ENCODE measurements at places on chromosomes 16 and 17.

- DNase-seq, result peak; percentile 47
These were observed 17.1 kb downstream of the TBX2 start for GRCh38 chr17:61416540-61417363.

- no peak for DNase-seq
These were observed 2.3 kb downstream of the STX1B start for GRCh38 chr16:31008149-31008548.

DNA sequence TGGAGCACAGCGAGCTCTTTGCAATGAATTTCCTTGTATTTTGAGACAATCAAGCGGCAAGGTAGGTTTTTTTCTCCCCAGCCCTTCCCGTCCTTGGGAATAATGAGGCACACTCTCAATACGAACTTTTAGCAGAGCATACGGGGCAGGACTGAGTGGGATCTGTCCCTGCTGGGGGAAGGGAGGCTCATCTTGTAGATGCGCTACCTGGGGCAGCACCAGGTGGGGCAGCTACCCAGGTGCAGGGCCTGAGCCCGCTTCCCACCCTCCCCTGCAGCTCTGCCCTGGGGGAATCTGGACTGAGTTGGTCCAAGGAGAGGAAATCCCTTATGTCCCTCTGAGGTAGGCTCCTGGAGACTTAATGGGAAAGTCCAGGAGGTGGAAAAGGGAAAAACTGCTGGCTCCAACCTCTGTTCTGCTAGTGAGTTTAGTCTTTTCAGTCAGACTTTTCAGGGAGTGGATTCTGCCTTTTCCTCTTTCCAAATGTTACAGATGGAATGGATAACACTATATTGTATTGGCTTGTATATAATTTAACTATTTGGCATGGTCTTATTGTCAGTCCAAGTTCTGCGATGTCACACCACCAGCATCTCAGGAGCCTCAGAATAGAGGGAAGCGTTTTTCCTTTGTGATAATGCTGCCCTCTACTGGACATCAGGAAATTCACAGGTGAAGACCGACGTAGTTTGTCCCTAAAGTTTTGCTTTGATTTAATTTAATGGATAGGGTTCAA, 9.6 kb upstream of the CES1 start:
- no peak for DNase-seq

GRCh38 chr17:14826358-14826757, 438.8 kb downstream of the PMP22 start:
- no peak for DNase-seq

GRCh38 chr16:85386467-85387170, 226.5 kb upstream of the GSE1 start:
- no peak for DNase-seq

GRCh38 chr16:71421911-71422310, 19.9 kb downstream of the TLE7 start:
- DNase-seq, result peak; percentile 10

GRCh38 chr16:53549970-53550690, 47.1 kb upstream of the AKTIP start:
- no peak for DNase-seq

- no peak for DNase-seq
These were observed 53.5 kb upstream of the CDH8 start for GRCh38 chr16:62089715-62090114.

DNA sequence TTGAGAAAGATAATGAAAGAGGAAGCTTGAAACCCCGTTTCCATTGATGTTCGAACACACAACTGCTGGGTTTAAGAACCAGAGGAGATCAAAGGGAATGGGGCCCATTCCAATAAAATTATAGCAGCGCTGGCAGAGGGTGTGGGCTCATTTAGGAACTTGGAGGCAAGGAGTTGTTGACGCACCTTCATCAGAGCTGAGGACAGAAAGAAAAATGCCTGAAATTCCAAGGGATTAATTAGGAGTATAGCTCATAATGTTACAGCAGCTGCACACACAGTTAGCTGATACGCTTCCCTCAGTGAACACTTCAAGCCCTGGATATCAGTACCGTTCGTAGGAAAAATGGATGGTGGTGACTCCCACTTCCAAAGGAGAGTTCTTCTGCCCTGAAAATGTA, 127.2 kb downstream of the AXIN2 start:
- DNase-seq, result no peak

GRCh38 chr17:8939496-8940334, 25.8 kb downstream of the PIK3R5 start:
- DNase-seq, result no peak

DNA sequence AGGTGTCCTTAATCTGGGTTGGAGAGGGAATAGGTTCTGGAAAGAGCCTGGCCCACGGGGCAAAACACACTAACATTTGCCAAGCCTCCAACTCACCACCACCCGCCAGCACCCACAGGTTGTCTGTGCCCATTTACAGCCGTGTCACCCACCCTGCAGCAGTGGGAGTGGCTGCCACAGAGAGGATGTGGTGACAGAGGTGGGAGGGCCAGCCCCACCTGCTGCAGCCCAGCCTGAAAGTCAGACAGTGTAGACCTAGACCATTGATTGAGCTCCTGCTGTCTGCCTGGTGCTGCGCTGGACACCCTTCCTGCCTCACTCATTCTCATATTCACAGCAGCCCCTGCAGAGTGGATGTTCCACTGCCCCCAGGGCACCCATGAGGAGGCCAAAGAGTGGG, 44.7 kb downstream of the IL21R start:
- no peak for DNase-seq

DNA sequence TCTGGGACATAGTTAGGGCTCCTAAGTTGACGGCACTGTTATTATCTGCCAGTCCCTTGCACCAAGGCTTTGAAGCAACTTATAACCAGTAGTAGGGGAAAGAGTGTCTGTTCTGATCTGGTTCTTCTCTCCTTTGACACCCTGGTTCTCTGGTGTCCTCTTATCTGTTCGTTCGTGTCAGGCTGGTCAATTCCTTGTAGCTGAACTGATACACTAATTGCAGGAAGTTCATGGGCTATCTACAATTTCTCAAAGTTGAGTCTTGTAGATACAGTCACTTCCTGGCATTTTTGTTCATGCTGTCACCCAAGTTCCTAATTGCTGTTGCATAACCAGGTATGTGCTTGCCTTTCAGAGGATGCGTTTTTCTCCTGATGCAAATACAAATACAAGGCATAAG, 17.3 kb upstream of the MYO1D start:
- DNase-seq, result peak; percentile 57

DNA sequence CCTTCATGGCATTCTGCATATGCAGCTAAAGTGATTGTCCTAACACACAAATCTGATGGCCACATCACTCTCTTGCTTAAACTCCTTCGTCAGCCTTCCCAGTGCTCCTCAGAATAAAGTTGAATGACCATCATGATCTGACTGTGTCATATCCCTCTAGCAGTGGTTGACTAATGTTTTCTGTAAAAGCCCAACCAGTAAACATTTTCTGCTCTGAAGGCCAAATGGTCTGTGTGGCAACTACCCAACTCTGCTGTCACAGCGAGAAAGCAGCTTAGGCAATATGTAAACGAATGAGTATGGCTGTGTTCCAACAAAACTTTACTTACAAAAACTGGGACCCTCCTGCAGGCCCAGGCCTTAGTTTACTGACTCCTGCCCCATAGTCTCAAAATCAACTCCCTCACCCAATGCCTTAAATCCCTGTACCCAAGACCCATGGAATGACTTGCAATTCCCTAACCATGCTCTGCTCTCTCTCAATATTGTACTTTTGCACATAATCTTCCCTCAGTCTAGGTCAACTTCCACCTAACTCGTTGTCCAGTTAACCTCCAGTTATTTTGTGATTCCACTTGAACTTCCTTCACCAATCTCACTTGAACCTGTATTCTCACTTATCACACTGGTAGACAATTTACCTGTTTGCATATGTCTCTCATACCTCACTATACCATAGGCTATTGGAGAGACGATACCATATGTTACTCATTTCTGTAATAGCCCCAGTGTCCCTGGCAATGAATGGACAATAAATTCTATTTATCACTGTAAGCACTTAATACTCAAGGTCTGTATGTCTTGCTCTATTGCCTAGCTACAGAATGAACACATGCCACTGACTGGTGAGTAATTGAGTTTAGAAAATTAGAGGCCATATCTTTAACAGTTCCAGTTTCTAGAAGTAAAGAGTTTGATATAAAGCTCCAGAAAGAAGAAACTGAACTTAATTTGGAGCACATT, 29.1 kb downstream of the TMEM100 start:
- no peak for DNase-seq

DNA sequence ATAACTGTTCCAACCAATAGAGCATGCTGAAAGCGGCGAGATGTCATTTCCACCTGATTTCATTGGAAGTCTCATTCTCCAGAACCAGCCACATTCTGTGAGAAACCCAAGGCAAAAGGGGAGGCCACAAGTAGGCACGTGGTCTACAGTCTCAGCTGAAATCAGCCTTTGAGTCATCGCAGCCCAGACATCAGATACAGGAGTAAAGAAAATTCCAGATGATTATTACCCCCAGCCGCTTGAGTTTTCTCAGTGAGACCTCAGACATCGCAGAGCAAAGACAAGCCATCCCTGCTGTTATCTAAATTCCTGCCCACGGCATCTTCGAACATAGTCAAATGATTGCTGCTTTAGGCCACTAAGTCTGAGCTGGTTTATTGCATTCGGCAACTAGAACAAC, 23.1 kb downstream of the STAT3 start:
- DNase-seq, result no peak

GRCh38 chr17:73304438-73304837, 7.4 kb downstream of the CDC42EP4 start:
- no peak for DNase-seq

GRCh38 chr16:83356266-83356665, 451.5 kb upstream of the HSBP1 start:
- no peak for DNase-seq

- no peak for DNase-seq
These were observed 11.1 kb downstream of the SMIM36 start for GRCh38 chr17:55500103-55500502.

DNA sequence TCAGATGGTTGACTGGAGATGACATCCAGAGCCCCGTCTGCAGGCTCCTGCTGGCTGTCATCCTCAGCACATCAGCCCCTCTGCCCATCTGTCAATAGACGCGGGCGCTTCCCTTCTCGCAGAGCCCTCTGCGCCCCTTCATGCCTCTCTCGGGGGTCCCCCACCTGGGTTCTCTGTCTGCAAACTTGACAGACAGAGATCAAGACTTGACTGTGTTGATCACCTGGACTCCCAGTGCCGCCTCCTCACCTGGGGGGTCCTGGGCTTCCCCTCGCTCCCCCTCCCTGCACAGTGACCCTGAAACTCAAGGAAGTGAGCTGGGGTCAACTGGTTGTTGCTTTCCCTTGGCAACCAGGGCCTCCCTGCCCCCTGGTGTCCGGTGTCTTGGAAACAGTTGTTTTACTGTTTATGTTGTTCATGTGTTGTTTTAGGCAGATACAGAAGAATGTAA, 31.9 kb downstream of the RNF213 start:
- DNase-seq, result no peak

GRCh38 chr17:43578404-43578698, 32.2 kb upstream of the ETV4 start:
- no peak for DNase-seq

All from SW 1271 (cell line).